ENCODE measurements at places on chromosomes 2 and 18.

DNA sequence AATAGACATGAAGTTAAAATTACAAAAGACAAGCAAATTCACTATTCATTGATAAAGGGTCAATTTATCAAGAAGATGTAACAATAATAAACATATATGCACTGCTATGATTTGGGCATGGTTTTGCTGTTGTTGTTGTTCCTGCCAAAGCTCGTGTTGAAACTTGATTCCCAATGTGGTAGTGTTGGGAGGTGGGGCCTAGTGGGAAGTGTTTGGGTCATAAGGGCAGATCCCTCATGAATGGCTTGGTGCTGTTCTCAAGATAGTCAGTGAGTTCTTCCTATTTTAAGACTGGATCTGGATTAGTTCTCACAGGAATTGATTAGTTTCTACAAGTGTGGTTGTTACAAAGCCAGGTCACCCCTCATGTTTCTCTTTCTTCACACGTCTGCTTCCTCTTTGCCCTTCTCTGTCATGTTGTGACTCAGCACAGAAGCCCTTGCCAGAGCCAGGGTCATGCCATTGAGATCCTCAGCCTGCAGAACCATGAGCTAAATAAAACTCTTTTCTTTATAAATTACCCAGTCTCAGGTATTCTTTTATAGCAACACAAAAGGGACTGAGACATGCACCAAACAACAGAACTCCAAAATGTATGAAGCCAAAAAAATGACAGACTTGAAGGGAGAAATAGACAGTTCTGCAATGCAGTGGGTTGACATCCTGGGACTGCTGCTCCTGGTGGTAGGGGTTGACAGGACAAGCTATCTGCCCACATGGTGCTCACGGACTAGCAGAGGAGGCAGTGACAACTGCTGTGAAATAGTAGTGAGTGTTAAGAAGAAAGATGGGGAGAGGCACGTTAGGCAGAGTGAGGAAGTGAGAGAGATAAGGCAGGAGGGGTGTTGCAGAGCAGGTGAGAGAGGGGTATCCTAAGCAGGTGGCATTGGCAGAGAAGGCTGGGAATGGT lies 18.6 kb upstream of the SKA1 start:
- DNase-seq = no peak

DNA sequence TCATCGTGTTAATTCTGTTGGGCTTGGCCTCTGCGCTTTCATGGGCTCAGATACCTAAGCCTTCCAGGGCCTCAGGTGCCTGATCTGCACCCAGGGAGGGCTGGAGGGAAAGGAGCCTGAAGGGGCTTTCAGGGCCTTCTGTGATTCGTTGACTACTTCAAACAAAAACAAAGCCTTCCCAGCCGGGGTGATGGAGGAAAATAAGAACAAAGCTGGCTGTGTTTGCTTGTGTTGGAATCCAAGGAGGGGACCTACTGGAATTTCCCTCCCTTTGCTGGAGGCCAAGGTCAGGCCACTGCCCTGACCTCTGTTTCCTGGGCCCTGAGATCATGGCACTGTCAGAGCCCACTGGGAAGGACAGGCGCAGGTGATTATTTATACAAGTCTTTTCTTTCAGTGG lies 135.3 kb downstream of the KLHL29 start:
- no peak for DNase-seq

GRCh38 chr2:63544017-63544627 lies 44.2 kb downstream of the WDPCP start:
- no peak for DNase-seq

GRCh38 chr2:133936601-133937000 lies 317.3 kb upstream of the MGAT5 start:
- DNase-seq = no peak

GRCh38 chr2:62687636-62688035 lies 17.9 kb upstream of the EHBP1 start:
- DNase-seq = no peak
